Astrocyte (in vitro differentiated cells and primary cell): ENCODE measurements at places on chromosomes 2 and 18. TPM values are rescaled to one million over a fixed set of nuclear protein-coding genes. Genes with fewer than 3 reads are reported as not detected.
A peak's percentile ranks its signal among the peaks of the same experiment; 100 is the strongest.

GRCh38 chr18:12599966-12600365 lies 57.9 kb downstream of the SPIRE1 start:
- DNase-seq = no peak

DNA sequence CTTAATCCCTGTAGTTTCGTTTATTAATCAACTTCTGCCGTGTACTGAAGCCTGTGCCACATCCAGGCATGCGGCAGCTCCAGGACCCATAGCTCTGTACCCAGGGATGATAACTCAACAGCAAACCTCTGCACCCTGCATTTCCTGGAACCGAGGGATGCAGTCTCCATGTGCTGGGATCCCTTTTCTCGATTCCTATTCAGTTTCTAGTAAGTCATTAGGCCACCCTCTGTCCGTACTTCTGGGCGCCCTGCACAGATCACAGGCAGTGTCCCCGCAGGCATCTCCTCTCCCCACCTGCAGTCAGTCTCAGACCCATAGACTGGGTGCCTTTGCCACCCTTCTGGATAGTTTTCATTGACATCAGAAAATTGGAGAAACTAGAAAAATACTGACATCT lies 18.8 kb downstream of the TMEM18 start:
- DNase-seq = no peak

GRCh38 chr2:14120376-14120775 lies 512.1 kb upstream of the LRATD1 start:
- no peak for DNase-seq

DNA sequence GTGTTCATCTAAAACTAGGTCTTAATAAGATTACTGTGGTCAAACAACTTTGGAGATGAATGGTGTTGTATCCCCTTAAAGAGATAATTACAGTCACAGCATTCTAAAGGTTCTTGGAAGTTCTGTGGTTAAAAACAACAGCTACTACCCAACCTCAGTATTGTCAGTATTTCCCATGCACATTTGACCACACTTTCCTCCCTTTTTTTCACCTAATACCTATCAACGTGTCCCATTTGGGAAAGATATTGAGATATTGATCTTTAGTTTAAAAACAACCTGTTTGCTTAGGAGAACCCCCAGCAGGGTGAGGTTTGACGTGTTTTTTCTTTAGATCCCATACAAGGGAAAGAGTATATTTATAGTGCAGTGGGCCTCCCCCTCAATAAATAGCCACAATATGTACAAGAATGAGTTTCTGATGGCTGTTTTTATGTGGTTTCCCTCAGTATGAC lies 65.6 kb downstream of the WDR7 start:
- peak; percentile 22 for DNase-seq

- peak; percentile 92 for DNase-seq
These were observed 276.5 kb upstream of the NRP2 start for GRCh38 chr2:205405752-205406151.

The BMP10 gene
- total RNA-seq = not detected in 2 replicates

DNA sequence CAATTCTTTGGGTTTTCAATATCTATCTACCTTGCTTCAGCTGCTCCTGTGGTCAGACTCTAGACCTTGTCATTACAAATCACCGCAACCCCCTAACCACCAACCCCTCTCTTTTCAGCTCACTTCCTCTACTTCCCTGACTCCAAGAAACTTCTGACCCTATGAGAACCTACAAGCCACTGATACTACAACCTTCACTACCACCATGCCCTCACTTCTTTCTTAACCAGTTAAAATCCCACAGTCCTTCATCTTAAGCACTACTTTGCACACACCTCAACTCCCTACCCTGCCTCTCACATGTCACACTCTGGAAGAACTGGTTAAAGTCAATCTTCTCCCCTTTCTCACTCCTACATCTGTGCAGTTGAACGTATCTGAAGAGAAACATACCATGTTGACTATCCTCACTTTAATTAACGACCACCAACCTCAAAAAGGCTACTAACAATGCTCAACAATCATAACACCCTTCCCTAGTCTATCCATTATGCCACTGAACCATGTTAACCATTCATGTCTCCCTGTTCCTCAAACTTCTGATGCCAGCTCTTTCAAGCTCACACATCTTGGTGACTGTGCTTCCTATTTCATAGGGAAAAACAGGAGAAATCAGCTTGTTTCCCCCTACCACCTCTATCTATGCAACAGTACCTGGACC lies 12.6 kb downstream of the EIF2AK3 start:
- DNase-seq = no peak

GRCh38 chr18:48565105-48565504 lies 26.3 kb downstream of the CTIF start:
- no peak for DNase-seq

The BAZ2B gene
- 60.9 and 69.8 TPM in 2 replicates for total RNA-seq

- DNase-seq = no peak
These were observed 253.1 kb downstream of the SH3BP4 start for GRCh38 chr2:235204948-235205347.

The ERFE gene
- 0.60 and 1.4 TPM in 2 replicates for total RNA-seq

GRCh38 chr2:197851451-197851850 lies 47.1 kb downstream of the PLCL1 start:
- DNase-seq = no peak

The C2orf72 gene
- 0.84 and 1.0 TPM in 2 replicates for total RNA-seq

DNA sequence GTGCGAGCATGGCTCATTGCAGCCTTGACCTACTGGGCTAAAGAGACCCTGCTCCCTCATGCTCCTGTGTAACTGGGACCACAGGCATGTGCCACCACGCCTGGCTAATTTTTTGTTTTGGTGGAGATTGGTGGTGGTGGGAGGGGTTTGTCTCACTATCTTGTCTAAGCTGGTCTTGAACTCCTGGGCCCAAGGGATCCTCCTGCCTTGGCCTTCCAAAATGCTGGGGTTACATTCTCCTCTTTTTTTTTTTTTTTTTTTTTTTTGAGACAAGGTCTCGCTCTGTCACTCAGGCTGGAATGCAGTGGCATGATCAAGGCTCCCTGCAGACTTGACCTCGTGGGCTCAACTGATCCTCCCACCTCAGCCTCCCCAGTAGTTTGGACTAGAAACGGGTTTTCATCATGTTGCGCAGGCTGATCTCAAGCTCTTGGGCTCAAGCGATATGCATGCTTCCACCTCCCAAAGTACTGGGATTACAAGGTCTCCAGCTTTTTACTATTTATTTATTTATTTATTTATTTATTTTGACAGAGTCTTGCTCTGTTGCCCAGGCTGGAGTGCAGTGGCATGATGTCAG lies 238.3 kb downstream of the MYCN start:
- DNase-seq = no peak

- peak; percentile 11 for DNase-seq
These were observed 1358.7 kb upstream of the NRXN1 start for GRCh38 chr2:52390651-52391050.

DNA sequence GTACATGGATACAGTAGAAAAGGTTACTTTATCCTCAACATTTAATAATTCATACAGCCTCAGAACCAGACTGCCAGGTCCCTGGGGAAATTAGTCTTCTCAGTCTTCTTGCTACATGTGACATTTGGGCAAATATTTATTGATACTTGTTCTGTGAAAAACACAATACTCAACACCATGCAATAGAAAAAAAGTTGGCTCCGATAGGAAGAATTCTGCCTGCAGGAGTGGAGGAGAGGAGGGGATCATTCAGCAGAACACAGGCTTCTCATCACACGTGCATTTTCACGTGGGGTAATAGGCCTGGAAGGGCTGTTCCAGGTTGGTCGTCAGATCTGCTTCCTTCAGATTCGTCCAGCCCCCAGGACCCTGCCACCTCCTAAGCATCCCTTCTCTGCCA lies 58.4 kb upstream of the ACKR3 start:
- DNase-seq = no peak

The LRRC30 gene
- total RNA-seq = not detected in 2 replicates

DNA sequence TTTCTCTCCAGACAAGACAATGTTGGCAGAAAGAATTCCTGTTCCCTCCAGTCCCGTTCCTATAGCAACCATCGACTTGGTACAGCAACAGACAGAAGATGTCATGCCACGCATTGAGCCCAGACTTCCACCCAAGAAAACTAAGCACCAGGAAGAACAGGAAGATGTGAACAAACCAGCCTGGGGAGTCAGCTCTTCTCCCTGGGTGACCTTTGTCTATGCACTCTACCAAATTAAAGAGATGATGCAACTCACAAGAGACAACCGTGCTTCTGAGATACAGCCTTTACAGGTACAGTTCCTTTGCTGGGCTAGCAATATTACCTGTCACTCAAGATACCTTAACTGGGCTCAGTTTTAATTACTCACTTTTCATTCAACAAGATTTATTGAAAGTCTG lies 37.1 kb downstream of the NEMP2 start:
- no peak for DNase-seq

The COLEC11 gene
- not detected in 2 replicates for total RNA-seq

DNA sequence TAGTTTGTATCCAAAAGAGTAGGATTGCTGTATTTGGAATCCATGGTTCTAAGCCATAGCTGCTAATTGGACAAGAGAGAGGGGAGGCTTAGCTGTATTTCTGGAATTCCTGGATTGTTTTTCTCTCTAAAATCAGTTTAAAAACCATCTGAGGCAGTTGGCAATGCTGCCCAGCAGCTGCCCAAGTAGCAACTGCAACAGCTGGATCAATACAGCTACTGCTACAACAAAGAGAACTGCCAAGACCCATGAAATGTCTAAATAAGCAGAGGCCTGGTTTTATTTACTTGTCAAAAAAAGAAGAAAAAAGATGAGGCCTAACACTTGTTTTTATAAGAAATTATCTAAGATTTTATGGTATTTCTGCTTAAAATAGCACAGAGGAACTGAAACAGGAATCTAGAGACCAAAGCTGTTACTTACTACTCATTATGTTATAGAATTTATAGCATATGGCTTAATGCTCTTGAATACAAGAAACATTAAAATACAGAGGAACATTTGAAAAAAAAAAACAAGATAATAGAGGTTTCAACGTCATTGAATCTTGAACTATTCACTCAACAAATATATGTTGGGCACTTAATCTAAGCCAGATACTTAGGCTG lies 39.1 kb downstream of the TMEFF2 start:
- DNase-seq = no peak

The GULP1 gene
- total RNA-seq = 33.4 and 39.4 TPM in 2 replicates

GRCh38 chr2:236592821-236593220 lies 23.2 kb downstream of the ACKR3 start:
- no peak for DNase-seq
